HFFc6 (cell line): ENCODE measurements at places on chromosomes 4 and X. TPM values are rescaled to one million over a fixed set of nuclear protein-coding genes. Genes with fewer than 3 reads are reported as not detected.

GRCh38 chr4:4344915-4345527 lies 41.9 kb upstream of the NSG1 start:
- no peak overlapping the region for H3K4me3 ChIP-seq
- peaks cover 33% of the 10 kb centered on the region for H3K27me3 ChIP-seq
- H3K4me1 ChIP-seq: no peaks in the 10 kb centered on the region
- no peaks in the 10 kb centered on the region for H3K36me3 ChIP-seq

DNA sequence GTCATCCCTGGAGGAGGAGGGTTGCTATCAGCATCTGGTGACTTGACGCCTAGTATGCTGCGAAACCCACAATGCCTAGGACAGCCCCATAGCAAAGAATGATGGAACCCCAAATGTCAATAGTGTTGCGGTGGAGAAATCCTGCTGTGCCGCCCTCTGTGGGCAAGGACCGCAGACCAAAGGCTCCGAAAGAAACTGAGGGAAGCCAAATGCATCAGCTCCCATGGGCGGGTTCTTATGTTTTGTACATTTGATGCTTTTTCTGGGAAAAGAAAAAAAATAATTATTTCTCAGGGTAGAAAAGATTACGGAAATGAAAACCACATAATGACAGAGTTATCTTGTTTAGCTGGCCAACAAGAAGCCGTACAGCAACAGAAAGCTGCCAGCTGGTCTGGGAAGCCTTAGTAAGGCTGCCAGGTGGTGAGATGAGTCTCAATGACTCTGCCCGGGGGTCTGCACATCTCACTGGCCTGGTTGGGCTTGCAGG lies 95.0 kb upstream of the TBL1X start:
- peaks cover 12% of the 10 kb centered on the region for H3K27me3 ChIP-seq
- H3K4me3 ChIP-seq: no peak overlapping the region
- H3K27ac ChIP-seq: no peak overlapping the region
- no peaks in the 10 kb centered on the region for H3K4me1 ChIP-seq
- no peak for DNase-seq

GRCh38 chrX:107205770-107206696 lies at the start of the genes DNAAF6 and NUP62CL:
DNAAF6 (plus strand) TSS chrX:107206611; CDS start chrX:107212876, 6,265 bp downstream.
NUP62CL (minus strand) TSS chrX:107206433; CDS start chrX:107175146, 31,287 bp downstream.
- peaks cover 5% of the 10 kb centered on the region for H3K27me3 ChIP-seq
- H3K4me3 ChIP-seq: peak within 1 kb of the TSS; percentile 84
- DNase-seq: no peak
- no peak within 1 kb of the TSS for H3K27ac ChIP-seq
- H3K36me3 ChIP-seq: no peaks in the 10 kb centered on the region

PGAM4 gene
- total RNA-seq: 0.23 TPM in 1 of 3 replicates, not detected in the others
